ENCODE measurements at places on chromosomes 7 and 10.

- no peak for DNase-seq
Measured at GRCh38 chr7:68800316-68800715, 798.0 kb upstream of the AUTS2 start.

DNA sequence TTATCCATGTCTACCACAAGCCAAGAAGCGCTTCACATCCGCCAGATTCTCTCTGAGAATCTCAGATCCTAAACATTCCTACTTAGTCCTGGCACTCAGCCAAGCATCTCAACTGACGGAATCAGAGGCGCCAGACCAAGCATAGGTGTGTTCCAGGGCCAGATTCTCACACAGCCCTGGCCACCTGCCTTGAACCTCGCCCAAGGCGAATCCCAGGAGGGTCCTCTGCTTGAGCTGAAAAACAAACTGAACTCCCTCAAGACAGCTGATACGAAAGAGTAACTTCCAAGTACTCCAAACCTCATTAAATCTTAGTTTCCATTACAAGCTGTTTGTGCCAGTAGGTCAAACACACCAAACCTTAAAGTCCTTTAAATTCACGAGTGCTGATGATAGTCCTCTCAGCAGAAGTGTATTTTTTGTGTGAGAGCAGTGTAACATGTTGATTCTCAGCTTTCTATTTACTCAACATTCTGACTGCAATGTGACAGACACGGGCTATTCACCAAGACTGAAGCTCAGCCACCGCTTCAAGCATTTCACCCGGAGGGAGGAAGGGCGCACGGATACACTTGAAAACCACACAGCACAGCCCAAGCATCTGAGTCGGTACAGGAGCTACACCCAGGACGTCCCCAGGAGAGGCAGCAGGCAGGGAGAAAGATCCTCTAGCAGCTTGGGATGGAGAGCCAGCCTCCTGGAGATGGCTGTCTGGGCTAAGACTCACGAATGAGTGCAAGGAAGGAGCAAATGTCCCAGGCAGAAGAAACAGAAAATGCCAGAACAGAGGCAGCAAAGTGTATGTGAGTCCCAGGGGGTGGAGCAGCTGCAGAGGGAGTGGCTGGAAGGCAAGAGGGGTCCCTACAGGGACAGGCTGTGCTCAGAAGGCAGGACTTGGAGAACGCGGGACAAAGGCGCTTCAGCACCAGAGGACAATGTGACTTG, 6.0 kb downstream of the PARD3 start:
- no peak for DNase-seq

GRCh38 chr7:106152313-106152665, 40.2 kb upstream of the SYPL1 start:
- DNase-seq: no peak

DNA sequence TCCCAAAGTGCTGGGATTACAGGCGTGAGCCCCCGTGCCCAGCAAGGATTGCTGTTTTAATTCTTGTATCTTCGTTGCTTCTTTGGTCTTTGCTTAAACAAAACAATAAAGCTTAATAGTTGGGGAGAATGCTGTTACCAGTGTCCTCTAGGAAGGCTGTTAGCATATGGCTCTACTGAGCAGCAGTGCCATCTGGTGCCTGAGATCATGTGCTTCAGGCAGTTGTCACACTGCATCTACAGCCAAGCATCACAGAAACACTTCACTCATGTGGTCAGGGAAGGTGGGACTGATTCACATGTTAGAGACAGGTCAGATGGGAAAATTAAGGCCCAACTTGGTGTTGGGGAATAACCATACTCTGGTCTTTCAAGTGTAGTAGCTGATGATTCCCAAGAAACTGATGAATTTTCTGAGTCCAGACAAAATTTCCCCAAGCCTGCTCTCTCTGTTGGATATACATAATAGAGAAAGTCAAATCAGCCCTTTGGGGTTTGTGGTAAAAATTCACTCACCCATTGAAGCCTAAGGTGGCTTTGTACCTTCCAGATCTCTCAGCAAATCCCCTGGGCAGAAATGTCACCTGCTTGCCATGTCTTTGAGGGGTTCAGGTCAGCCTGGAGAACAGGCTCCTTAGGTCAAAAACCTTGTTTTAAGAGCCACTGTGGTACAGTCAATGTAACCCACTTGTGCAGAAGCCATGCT, 28.4 kb downstream of the UBE2D4 start:
- DNase-seq: no peak

DNA sequence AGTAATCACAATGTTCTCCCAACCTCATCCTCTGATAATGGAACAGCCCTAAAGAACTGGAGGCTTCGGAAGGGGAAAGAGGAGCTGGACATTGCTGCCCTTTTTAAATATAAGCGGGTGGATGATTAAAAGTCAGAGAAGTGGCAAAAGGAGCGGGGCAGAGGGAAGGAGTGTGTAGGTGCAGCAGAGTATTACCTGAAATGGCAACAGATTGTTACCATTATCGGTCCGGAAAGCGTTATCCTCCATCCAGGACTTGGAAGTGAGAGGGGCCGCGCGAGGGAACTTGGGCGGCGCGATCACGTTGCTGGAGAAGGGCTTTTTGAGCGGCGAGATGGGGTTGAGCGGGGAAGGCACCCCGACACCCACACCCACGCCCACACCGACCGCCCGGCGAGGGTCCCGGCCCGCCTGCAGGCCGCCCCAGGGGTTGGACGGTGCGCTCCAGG, 51.7 kb downstream of the CPEB3 start:
- DNase-seq: no peak

DNA sequence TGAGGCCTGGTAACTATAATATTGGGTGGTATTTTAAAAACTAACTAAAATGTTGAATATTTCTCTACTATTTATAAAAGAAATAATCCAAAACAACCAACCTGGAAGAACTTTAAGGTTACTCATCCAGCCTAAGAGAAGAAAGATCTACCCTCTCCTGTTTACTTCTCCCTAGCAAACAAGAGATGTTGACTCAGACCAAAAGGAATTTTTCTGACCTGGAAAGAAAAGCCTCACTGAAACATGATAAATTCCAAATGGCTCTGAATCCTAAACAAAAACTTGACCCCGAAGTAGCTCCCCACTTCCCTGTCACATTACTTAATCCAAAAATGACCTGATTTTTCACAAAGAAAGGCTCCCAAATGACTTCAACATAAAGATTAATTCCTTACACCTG, 101.2 kb downstream of the PARD3 start:
- DNase-seq: no peak

DNA sequence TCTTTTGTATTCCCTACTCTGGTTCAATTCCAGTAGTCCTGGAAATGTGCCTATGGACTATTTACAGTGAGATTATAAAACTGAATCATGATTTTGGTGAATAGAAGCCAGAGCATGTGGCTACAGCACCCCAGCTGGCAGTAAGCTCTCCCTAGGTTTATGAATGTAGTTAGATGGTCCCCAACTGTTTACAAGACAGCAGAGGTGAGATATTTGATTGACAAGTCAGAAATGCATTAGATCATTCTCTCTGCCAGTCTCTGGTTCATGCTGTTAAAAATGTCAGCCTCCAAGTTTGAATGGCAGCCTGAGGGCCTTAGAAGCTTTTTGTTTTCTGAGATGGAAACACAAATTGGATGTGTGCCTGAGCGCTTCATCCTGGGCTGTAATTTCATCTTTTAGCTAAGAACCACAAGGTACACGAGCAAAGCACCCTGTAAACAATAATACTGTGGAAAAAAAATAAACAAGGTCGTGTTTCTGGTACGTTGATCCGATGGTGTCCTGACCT, 85.0 kb downstream of the BTRC start:
- no peak for DNase-seq

GRCh38 chr7:28784171-28784902, 173.8 kb downstream of the TRIL start:
- DNase-seq: no peak

DNA sequence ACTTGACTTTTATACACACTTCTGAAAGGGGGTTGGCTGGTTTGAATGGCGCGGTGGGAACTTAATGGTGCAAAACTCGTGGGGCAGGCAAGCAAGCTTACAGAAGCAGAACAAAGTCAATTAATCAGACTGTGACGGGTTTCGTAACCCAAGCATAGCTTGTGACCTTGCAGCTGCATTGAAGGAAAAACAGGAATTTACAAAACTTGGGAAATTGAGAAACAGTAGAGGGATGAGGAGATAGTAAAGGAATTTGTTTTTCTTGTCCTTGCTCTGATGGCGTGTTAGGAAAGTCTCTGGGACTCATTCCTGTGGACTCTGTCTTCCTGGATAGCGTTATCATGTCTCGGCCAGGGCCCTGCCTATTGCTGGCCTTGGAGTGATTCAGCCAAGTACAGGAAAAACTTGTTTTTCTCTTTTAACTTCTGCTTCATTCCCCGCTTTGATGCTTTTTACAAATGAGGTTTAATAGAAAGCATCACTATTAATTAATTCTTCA, 220.0 kb upstream of the KCND2 start:
- DNase-seq: no peak

- DNase-seq: no peak
Measured at GRCh38 chr10:91137822-91138221, 82.6 kb upstream of the PCGF5 start.

GRCh38 chr7:4070214-4070613, 611.9 kb upstream of the FOXK1 start:
- no peak for DNase-seq

DNA sequence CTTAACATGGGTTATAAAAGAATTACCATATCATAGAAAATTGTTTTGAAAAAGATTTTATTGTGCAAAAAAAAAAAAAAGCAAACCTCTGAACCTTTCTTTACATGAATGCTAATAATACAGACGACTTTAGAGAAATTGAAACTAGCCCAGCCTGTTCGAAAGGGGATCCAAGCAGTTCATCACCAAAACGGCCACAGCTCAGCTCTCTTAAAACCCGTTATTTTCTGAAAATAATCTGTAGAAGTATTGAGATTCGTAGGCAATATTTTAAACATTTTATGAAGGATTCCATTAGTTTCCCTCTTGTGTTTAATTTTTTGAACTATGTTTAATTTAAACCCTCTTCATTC, 9.9 kb upstream of the GSAP start:
- no peak for DNase-seq

- no peak for DNase-seq
Measured at GRCh38 chr7:120718361-120718760, 139.6 kb downstream of the TSPAN12 start.

GRCh38 chr10:14369906-14370305, 39.2 kb upstream of the FRMD4A start:
- no peak for DNase-seq

DNA sequence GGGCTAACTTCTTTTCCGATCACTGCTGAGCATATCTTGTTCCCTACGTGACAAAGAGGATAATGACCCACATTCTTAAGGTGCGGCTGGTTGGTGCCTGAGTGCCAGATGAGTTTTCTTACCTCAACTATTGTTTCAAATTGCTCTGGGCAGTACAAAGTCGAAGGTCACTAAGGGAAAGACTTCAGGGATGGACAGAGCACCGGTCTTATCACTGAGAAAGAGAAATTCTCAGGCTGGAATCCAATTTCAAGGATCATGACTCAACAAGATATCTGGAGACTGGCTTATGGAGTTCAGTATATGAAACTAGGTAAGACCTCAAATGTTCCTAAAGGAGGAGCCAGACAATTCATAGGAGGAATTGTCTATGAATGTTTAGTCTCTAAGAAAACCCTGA, 780.3 kb downstream of the SUGCT start:
- no peak for DNase-seq

DNA sequence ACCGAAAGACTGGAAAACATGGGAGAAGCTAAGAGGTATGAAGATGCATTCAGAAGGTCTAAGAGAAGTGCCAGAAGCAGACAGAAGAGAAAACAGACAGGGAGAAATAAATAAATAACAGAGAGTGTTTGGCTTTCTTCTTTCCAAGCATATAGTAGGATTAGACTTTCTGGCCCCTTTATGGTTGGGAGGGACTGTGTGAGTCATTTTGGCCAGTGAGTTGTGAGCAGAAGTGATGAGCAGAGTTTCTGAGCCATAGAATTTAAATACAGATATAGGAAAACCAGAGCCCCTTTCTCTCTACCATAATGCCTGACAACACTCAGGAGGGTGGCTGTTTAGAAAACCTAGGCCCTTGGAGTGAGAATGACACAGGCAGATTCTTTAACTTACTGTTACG, 171.0 kb downstream of the PPP1R17 start:
- DNase-seq: no peak

DNA sequence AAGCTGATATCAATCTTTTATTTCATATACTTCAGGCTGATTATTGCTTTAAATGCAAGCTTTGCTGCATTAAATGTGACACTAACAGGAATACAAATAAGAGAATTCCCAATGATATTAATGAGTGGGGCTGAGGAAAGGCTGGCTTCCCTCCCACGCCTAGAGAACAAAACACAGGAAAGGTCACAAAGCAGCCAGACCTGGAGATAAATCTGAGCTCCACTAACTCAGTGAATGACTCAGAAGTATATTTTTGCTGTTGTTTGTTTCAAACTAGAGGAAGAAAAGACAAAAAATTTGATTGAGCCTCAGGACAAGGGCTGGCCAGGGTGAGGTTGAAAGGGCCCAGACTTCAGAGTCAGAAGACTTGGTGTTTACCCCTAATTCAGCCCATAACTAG, 88.1 kb downstream of the XPNPEP1 start:
- no peak for DNase-seq

DNA sequence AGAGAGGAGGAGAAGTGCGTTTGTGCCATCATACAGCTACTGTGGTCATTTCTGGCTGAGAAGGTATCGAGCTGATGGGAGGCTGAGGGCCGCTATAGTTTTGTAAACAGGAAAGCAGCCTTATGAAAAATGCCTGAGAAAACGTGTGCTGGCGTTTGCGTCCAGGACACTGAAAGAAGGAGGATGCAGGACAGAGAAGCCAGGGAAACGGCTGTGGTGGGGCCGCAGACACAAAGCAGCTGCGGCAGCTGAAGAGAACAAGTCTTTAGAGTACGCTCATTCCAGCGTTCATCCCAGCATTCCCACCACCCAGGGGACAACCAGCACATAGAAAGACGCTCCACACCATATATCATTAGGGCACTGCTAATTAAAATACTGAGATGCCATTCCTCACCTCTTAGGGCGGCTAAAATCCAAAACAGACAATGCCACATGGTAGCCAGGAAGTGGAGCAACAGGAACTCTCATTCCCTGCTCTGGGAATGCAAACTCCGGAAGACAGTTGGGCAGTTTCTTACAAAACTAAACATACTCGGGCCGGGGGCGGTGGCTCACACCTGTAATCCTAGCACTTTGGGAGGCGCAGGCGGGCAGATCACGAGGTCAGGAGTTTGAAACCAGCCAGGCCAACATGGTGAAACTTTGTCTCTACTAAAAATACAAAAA, 18.4 kb downstream of the GNA12 start:
- DNase-seq: no peak

DNA sequence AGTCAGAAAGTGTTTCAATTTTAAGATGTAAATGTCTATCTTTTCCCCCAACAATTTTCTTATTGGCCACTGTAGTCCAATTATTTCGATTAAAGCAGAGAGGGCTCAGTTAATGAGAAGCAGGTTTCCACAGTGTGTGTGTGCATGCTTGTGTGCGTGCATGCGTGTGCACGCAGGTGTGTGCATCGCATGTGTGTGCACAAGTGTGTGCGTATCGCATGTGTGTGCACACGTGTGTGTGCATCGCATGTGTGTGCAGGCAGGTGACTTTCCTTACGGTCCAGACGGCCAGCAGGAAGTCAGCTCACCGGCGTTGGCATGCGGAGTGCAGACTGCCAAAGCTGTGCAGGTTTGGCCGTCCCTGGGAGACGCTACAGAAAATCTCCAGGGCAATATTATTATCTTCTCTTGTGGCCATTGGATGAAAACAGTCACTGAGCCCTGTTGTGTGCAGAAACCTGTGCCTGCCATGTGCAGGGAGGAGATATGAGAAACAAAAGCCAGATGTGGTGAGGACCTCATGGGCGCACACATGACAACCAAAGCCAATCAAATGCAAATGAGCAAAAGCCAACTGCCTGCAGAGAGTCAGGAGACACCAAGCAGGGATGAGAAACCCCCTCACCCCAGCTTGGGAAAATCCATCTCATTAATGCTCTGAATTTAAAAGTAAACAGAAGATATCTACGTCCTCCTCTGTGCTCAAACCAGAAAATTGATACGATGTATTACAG, 70.4 kb downstream of the C10orf90 start:
- DNase-seq: no peak
